ENCODE measurements at places on chromosomes 2 and 18. TPM values are rescaled to one million over a fixed set of nuclear protein-coding genes. Genes with fewer than 3 reads are reported as not detected.

The SPP2 gene
- total RNA-seq = not detected

The NTSR2 gene
- not detected for total RNA-seq

The SLC11A1 gene
- under 0.01 TPM for total RNA-seq

The C2orf66 gene
- not detected for total RNA-seq

The OTOF gene
- 8.1 TPM for total RNA-seq

The SP100 gene
- total RNA-seq = 64.9 TPM

The PSTPIP2 gene
- 1.1 TPM for total RNA-seq

The COPS9 gene
- total RNA-seq = 201 TPM

The PIAS2 gene
- total RNA-seq = 8.7 TPM

The SDC1 gene
- 0.40 TPM for total RNA-seq

The BOK gene
- total RNA-seq = 113 TPM

The DPP4 gene
- 79.6 TPM for total RNA-seq

The TMEM87B gene
- total RNA-seq = 32.3 TPM

The REG1A gene
- not detected for total RNA-seq

The RGPD3 gene
- under 0.01 TPM for total RNA-seq

The STPG4 gene
- total RNA-seq = not detected

The LBX2 gene
- total RNA-seq = 0.65 TPM

The FHL2 gene
- total RNA-seq = 31.4 TPM

The IL1B gene
- 0.22 TPM for total RNA-seq

The ANKRD30B gene
- under 0.01 TPM for total RNA-seq

The KLHL29 gene
- 3.4 TPM for total RNA-seq

Data from lung microvascular endothelial cell (primary cell).